ENCODE measurements at places on chromosomes 3 and 15. TPM values are rescaled to one million over a fixed set of nuclear protein-coding genes. Genes with fewer than 3 reads are reported as not detected.

MED12L gene
- 0.50 TPM for polyA plus RNA-seq

HCN4 gene
- 1.3 TPM for polyA plus RNA-seq

MRPS11 gene
- polyA plus RNA-seq: 38.9 TPM

TTLL13 gene
- 0.34 TPM for polyA plus RNA-seq

DGKG gene
- 0.56 TPM for polyA plus RNA-seq

CYP1A1 gene
- polyA plus RNA-seq: not detected

CLEC3B gene
- 76.6 TPM for polyA plus RNA-seq

TICRR gene
- 7.2 TPM for polyA plus RNA-seq

All from left renal pelvis (tissue), 4 donors.